ENCODE measurements at places on chromosomes 5 and 9.

DNA sequence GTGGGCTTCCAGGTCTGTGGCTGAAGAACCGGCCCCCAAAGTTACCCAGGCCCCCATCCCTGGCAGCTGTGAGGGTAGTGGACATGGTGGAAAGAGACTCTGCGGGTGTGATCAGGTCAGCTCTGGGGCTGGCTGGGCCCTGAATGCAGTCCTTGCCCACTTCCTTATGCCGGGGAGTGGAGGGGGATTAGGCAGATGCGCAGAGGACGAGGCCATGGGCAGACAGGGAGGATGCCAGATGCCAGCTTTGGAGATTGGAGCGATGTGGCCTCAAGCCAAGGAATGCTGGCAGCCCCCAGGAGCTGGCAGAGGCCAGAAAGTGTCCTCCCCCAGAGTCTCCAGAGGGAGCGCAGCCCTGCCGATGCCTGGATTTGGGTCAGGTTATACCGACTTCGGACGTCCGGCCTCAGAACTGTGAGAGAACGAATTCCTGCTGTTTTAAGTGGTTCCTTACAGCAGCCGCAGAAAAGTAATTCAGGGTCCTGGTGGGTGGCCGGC lies 69.8 kb downstream of the ADAMTS2 start:
- peak; percentile 33 for DNase-seq

GRCh38 chr5:90518661-90519060 lies 10.7 kb downstream of the LYSMD3 start:
- DNase-seq, result no peak

GRCh38 chr5:148909766-148910165 lies 83.4 kb downstream of the ADRB2 start:
- DNase-seq, result no peak

DNA sequence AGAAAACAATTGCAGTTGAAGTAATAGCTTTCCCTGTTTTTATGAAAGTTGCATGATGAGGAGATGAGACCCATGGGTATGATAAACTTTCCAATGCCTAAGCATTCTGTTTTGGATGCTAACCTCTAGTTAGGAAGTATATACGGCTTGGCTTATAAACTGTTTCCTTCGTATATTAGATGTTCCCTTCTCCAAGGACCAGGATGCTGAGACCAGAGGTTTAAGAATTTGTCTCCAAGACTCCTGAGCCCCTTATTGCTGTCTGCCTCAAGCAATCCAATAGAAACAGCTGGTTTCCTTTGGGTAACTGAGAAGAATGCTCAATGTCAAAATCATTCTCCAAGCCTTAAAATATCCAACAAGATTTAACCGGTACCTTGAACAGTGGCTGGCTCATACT lies 12.2 kb upstream of the TNC start:
- DNase-seq, result no peak

DNA sequence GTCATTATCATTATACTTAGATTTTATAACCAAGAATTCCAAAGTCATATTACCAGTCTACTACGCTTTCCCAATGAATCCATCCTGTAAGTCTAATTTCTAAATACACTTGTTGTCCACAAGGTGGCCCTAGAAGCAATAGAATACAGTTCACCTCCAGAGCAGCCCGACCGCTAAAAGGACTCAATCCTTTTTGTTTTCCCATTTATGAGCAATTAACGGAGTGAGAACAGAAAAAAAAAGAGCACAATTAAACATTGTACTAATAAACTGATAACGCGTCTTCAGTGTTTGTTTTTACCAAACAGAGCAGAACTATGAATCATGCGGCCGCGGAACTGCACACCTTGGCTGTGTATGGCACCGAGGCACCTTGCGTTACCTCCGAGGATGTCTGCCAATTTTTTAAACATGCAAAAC lies 160.7 kb upstream of the DAPK1 start:
- no peak for DNase-seq

DNA sequence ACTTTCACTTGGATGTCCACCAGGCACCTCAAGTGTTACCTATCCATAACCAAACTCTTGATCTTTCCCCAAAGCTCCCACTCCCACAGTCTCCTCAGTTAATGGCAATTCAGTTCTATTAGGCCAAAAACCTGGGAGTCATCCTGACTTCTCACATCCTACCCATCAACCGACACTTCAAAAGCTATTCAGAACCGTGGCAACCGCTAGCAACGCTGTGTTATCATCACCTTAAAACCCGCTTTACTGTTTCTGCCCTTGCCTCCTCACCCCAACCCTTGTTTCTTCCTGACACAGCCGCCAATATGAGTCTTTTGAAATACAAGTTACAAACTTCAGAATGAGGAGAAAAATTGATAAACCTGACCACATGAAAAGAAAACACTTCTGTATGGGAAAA lies 46.5 kb downstream of the MAPKAP1 start:
- DNase-seq, result no peak

DNA sequence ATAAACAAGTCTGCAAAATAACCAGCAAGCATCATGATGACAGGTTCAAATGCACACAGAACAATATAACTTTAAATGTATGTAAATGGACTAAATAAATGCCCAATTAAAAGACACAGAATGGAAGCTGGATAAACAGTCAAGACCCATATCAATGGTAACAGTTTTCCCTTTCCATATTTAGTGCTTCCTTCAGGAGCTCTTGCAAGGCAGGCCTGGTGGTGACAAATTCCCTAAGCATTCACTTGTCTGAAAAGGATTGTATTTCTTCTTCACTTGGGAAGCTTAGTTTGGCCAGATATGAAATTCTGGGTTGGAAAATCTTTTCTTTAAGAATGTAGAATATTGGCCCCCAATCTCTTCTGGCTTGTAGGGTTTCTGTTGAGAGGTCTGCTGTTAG lies 120.2 kb upstream of the RASA1 start:
- no peak for DNase-seq
